ENCODE measurements at places on chromosomes 13 and 19.
A peak's percentile ranks its signal among the peaks of the same experiment; 100 is the strongest.

DNA sequence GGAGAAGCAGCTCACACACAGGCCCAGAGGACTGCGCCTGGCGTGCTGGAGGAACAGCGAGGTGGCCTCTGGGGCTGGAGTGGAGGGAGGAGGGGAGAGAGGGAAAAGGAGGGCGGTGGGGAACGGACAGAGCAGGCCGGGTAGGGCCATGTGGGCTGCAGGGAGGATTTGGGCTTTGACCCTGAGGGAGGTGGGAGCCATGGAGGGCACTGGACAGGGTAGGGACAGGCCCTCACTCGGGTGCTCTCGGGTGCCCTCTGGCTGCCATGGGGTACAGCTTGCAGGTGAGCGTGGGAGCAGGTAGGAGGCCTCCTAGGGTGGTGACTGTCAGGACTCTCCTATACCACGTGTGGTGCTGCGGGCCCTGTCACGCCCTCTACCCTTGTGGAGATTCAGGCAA is 22.8 kb downstream of the PLIN4 start:
- DNase-seq, result no peak

GRCh38 chr13:33859691-33860303 is 41.8 kb downstream of the RFC3 start:
- DNase-seq, result no peak

DNA sequence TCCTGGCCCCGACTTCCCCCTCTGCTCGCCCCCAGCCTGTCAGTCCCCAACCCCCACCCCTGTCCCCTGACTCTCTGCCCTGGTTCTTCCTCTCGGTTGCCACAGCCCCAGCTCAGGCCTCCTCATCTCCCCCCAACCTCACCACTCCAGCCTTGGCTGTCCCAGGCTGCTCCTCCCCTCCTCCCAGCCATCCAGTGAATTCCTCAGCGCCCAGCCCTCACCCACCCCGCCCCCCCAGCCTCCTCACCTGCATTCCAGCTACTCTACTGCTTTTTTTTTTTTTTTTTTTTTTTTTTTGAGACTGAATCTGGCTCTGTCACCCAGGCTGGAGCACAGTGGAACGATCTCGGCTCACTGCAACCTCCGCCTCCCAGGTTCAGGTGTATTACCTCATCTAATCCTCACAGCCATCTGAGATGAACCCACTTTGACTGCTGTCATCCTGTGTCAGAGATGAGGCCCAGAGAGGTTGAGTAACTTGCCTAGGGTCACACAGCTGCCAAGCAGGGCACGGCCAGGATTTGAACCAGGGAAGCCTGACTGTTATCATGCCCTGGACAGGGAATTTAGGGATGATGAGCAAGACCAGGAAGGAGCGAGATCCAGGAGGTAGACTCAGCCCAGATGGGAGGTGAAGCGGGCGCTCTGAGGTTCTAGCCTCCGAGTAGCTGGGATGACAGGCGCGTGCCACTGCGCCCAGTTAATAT is 2.6 kb downstream of the SULT2B1 start:
- no peak for DNase-seq

- no peak for DNase-seq
Observed at GRCh38 chr13:51599444-51600176, 15.3 kb downstream of the WDFY2 start.

DNA sequence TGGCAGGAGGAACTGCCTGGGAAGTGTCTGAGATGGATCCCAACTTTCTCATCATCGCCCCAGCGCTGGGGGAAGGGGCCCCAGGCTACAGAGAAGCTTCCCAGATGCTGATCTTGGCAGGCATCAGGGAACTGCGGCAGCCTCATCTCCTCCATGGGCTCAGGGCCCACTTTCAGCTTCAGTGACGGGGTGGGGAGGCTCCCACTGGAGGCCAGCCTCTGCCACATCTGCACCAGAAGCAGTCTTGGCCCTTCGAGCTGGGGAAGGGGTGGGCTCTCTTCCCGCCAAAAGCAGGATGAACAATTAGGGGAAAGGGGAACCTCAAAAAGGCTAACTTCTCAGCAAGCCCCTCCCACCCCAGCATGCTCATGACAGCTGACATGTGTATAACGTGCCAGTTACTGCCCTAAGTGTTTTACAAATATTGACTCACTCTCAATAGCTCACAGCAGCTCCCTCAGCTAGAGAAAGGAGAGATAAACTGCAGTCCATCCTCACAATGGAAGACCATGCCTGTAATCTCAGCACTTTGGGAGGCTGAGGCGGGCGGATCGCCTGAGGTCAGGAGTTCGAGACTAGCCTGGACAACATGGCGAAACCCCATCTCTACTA is 7.1 kb upstream of the S1PR2 start:
- DNase-seq, result peak; percentile 93

GRCh38 chr19:6739390-6739882 is at the start of gene TRIP10:
Gene TRIP10, plus strand, starts transcription at chr19:6739680. Its CDS starts 82 bp downstream, at chr19:6739762.
- DNase-seq, result peak; percentile 92

DNA sequence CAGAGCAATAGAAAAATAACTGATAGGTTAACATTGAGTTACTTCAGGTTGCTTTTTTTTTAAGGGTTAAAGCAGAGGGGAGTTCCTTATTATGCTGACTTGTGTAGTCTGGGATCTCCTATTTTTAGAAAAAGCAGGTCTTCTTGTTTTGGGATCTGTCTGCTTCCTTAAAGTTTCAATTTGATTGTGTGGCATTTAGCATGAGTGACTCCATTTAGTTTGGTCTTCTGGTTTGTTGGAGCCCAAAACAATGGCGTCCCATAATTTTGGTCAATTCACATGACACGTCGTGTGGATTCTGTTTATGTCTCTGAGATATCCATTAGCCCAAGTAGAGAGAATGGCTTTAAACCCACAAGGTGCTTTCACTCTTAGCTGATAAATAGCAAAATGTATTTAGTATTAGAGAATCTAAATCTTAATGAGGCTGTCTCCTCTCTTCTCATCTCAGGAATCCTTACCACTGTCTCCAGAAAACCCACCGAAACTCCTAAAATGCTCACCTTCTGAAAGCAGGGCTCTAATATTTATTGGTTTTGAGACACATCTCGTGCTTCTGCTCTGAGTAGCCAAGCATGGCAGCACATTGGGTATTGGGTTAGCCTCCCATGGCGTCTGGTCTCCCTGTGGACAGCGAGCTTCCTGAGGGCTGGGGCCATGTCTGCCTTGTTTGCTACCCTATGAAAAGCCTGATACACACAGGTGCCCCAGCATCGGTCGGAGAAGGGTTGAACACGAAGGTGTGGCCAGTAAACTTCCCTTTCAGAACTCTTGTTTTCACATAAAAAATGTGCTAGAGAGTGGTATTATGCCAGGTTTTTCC is 67.2 kb upstream of the GPR183 start:
- DNase-seq, result no peak

- DNase-seq, result no peak
Observed at GRCh38 chr13:35927567-35928021, 203.6 kb downstream of the DCLK1 start.

DNA sequence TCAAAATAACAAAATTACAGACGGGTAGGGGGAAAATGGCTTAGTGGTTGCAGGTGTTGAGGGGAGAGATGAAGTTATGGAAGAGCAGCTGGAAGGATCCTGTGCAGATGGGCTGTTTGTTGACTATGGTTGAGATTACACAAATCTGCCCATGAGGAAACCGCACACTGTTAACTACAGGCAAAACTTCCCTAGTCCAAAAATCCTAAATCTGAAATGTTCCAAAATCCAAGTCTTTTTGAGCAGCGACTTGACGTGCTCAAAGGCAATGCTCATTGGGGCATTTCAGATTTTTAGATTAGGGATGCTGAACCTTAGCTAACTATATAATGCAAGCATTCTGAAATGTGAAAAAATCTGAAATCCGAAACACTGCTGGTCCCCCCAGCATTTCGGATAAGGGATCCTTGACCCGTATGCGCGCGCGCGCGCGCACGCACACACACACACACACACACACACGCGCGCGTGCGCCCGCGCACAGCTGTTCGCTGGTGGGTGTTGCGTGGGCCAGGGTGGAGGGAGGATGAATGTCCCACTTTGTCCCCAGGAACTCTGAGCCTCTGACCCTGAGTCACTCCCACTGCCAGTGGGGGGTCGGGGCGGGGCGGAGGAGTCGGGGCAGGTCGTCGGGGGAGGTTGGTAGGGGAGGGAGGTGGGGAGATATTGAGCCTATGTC is 6.8 kb downstream of the F2RL3 start:
- DNase-seq, result no peak

DNA sequence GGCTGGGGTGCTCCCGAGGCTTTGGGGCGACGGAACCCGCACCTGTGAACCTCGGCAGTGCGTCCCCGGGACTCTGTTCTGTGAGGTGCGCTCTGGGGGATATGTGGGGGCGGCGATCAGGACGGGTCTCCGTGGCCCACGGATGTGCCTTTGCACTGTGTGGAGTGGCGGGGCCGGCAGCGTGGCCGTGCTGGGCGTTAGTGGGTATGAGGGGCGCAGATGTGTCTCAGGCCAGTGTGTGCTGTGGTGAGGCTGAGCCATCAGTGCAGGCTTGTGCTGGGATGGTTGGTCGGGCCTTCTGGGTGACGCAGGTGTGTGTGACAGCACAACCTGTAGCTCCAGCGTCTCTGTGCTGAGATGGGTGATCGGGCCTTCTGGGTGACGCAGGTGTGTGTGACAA is 16.9 kb downstream of the ZNF331 start:
- DNase-seq, result no peak

- no peak for DNase-seq
Observed at GRCh38 chr13:48391257-48391656, 21.7 kb downstream of the LPAR6 start.

DNA sequence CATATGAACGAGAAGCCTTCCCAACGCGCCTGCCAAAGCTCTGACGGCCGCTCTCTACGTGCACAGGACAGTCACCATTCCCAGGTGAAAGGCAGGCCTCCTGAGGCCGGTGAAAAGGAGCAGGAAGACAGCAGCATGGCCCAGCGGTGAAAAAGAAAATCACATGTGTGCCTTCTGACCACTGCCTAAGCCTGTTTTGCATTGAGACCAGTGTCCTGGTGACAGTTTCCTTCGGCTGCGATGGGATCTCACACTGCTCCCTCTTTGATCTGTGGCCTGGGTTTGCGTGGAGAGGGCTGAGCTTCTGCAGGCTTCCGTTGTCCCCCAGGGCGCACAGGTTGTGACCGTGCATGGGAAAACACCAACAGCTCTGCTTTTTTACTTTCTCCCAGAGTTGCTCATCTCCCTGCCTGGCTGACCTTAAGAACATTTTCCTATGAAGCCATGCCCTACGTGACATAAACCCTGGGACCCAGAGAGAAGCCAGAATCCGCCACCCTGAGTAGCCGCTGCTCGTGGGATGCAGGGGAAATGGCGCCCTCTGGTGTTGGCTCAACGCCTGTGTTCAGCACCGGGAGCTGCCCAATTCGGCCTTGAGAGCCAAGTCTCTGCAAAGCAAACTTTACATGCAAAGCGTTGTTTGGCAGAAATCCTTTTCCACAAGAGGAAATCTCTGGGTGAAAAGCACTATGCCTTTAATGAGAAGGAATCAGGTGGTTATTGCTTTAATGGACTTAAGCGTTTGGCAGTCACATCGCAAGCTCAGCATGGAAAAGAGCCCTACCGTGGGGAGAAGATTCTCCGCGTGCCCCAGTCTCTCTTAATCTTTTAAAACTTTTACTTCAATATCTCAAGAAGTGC is 112.2 kb upstream of the GPR12 start:
- peak; percentile 58 for DNase-seq

DNA sequence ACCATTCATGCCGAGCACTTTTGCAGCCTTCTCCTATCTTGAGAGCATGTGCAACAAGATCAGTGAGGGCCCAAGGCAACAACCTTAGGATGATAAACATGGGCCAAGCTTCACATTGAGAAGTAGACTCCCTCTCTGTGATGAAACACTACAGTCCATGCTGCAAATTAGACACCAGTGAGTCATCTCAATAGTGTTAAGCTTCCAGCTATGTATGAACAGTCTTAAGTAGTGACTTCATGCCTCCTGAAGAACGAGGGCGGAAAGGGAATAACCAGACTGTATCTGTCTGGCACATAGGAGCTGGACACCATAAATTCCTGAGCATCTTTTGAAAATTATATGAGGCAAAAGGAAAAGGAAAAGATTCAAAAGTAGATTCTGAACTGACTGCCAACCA is 309.9 kb upstream of the SLITRK1 start:
- no peak for DNase-seq
